ENCODE measurements at places on chromosomes 6 and 20. TPM values are rescaled to one million over a fixed set of nuclear protein-coding genes. Genes with fewer than 3 reads are reported as not detected.

The PTGIS gene
- total RNA-seq, result 4.9 TPM

The ADGRG6 gene
- 19.4 TPM for total RNA-seq

The SLC12A5 gene
- total RNA-seq, result 17.2 TPM

The TMEM217 gene
- 0.49 TPM for total RNA-seq

The C20orf141 gene
- total RNA-seq, result not detected

The BFSP1 gene
- total RNA-seq, result 0.49 TPM

The SRXN1 gene
- total RNA-seq, result 8.9 TPM

The OPN5 gene
- not detected for total RNA-seq

The FAM83D gene
- 2.0 TPM for total RNA-seq

The RBBP9 gene
- total RNA-seq, result 21.4 TPM

The RSPO3 gene
- total RNA-seq, result 34.4 TPM
